NCI-H1105 (cell line): ENCODE measurements at places on chromosomes 7 and 10.
A peak's percentile ranks its signal among the peaks of the same experiment; 100 is the strongest.

- no peak for DNase-seq
These were observed 142.5 kb downstream of the RNF216 start for GRCh38 chr7:5638994-5639393.

GRCh38 chr7:79982141-79982770, 152.4 kb upstream of the GNAI1 start:
- DNase-seq, result no peak

DNA sequence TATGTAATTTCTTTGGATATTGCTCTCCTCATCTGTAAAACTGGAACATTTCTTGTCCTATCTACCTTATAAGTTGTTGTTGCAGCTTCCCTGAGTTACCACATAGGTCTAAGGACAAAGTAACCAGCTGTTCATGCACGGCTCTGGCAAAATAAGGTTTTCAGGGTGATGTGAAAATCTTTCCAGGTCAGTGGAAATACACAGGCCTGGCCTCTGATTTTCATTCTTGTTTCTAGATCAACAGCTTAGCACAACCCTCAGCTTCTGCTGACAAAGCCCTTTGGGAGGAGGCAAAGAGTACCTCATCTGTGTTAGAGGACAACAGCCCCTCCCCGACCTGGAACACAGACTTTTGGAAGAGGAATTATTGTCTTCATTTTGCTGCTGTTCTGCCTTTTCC, 117.5 kb upstream of the AGK start:
- DNase-seq, result no peak

DNA sequence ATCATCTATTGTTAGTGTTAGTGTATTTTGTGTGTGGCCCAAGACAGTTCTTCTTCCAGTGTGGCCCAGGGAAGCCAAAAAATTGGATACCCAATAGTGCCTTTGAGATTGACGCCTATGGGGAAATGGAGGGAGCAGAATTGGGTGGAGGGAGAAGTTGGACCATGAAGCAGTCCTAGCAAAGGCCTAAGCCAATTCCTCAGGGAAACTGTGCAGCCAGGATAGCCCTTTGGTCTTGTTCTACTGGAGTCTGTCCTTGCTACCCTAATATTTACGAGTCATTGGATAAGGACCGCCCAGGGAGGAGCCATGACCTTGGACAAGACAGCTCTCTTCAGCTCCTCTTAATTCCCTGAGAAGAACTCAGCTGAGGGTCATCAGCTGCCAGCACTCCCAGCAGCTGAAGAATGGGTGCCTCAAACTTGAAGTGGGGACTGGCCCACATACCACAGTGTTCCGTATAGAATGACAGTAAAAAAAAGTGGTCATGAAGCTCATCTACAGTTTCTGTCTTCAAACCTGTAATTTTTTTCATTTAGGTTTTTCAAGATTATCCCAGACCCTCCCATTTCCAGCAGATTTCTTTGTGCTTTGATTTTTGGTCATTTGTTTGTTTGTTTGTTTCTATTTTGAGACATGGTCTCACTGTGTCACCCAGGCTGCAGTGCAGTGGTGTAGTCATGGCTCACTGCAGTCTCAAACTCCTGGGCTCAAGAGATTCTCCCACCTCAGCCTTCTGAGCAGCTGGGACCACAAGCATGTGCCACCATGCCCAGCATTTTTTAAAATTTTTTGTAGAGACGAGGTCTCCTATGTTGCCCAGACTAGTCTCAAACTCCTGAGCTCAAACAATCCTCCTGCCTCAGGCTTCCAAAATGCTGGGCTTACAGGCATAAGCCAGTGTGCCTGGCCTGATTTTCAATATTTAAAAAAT, 81.2 kb downstream of the C1GALT1 start:
- no peak for DNase-seq

- no peak for DNase-seq
These were observed 19.9 kb downstream of the ATAD1 start for GRCh38 chr10:87798082-87798481.

GRCh38 chr7:15593382-15593781, 31.6 kb upstream of the AGMO start:
- no peak for DNase-seq

DNA sequence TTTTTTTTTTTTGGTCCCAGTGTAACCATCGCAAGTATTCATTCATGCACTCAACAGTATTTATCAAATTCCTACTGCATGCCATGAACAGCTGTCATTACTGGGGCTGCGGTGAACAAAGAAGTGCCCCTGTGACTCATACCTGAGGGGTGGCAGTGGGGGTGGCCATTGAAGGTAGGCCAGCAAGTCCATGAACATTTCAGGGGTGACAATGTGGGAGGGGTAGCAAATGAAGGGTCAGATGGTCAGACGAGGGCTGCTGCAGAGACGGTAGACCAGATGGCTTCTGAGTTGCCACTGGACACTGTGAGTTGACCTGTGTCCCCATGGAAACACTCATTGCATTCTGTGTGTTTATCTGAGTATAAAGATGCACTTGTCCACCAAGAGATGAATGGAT, 92.5 kb upstream of the PITRM1 start:
- no peak for DNase-seq

- no peak for DNase-seq
These were observed 97.8 kb downstream of the CHST15 start for GRCh38 chr10:123995461-123996131.

DNA sequence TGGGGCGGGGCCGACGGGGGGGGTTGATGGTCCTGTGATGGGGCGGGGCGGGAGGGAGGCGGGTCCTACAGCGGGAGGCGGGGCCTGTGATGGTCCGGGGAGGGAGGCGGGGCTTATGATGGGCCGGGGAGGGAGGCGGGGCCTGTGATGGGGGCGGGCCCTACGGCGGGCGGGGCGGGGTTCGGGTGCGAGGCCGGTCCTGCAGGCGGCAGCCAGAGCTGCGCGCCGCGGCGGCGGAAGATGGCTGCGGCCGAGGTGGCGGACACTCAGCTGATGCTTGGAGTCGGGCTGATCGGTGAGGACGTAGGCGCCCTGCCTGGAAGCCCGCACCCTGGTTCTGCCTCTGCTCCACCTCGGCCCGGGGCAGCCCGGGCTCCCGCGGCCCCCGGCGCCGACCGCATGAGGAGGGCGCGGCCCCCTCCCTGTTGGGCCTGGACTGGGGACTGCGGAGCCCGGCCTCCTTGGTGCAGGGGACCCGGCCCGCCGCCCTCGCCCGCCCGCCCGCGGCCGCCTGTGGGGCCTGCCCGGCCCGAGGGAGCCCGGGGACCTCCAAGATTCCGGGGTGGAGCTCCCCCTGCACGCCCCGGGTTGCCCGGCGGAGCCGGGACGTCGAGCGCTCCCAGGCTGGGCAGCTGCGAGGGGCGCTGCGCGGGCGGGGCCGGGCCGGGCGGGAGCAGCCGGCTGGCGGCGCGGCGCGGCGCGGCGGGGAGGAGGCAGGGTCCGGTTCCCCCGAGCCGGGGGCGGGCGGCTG, at the start of gene DENND10:
DENND10 (plus strand) TSS at position 211 of the 751 bp plus-strand sequence; CDS start at position 241, 30 bp downstream.
- DNase-seq, result no peak

DNA sequence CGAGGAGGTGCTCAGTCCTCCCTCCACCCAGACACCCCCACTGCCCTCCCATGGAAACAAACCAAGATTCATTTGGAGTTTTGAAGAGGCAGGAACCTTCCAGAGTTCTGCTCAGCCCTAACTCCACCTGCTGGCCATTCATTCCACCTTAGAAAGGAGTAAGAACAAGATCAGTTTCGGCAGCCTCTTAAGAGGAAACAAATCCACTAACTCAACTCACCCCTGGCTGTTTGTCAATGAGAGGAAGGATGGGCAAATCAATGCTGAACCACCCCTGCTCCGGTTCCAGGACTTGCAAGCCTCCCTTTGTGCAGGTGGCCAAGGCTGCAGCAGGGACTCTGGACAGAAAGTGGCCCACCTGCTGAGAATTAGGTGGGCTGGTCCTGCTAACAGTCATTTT, 26.2 kb downstream of the CCDC3 start:
- DNase-seq, result no peak

GRCh38 chr7:104836976-104837375, 177.0 kb upstream of the KMT2E start:
- no peak for DNase-seq

GRCh38 chr7:30279653-30279904, 4.8 kb upstream of the ZNRF2 start:
- no peak for DNase-seq

DNA sequence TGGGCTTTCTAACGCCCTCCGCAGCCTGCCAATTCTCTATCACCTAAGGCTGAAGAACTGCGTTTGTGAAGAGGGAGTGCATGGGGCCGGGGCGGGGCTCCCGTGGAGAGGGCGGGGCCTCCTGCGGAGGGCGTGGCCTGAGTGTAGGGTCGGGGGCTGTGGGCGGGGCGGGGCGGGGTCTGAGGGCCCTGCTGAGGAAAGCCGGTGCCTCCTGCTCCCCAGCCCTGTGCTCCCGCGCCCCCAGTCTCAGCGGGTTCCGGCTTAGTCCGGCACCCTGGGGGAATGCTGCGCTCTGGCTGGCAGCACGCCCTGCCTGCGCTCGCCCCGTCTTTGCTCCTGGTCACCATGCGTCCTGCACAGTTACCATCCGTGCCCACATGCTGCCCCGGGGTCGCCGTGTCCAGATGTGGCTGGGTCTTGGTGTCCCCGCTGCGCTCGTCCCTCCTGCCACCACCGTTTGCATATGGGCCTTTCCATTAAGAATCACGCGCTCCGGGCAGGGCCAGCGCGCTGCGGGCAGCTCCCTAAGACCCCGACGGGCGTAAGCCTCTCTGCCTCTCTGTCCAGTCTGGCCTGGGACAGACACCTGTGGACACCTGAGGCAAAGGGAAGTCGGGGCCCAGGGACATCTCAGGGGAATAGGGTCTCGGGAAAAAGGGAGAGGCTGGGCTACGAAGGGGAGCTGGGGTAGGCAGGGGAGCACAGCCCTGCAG, 144.0 kb upstream of the RET start:
- DNase-seq, result peak; percentile 39

GRCh38 chr7:68147614-68148238, 1151.1 kb downstream of the TYW1 start:
- DNase-seq, result peak; percentile 87

DNA sequence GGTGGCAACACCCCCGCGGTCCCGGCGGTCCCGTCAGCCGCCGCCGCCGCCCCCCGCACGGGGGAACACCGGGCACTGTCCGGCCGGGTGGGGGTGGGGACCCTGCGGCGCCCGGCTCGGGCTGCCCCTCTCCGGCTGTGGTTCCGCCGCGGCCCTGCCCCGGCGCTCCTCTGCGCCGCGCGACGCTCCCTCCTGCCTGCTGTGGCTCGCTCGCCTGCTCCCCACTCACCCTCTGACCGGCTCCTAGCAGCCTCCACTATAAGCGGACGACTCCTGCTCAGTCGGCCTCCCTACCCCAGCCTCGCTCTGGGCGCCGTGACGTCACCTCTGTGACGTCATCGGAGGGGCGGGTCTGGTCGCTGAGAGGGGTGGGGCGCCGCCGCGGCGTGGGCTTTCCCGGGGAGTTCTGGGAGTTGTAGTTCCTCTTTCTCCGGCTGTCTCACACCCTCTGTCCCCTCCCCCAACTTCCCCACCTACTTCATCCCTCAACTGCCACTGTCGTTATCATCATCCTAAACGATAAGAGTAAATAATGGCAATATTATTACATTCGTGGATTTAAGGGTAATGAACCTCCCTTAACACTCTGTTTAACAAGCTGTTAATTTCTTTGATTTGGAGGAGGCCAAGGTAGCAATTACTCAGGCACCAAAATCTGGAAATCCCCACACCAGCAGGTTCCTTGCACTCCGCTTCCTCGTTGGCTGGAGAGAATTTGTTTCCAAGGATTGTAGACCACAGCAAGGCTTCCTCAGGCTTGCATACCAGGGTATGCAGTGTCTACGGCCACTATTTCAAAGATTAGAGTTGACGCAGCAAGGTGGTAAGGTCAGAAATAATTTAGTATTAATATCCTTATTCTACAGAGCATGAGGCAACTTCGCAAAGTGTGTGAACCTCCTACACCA, at the start of gene UBE2H:
UBE2H (minus strand) TSS at position 308 of the 908 bp plus-strand sequence. CDS start 405 bp downstream, outside the sequence.
- peak; percentile 80 for DNase-seq

DNA sequence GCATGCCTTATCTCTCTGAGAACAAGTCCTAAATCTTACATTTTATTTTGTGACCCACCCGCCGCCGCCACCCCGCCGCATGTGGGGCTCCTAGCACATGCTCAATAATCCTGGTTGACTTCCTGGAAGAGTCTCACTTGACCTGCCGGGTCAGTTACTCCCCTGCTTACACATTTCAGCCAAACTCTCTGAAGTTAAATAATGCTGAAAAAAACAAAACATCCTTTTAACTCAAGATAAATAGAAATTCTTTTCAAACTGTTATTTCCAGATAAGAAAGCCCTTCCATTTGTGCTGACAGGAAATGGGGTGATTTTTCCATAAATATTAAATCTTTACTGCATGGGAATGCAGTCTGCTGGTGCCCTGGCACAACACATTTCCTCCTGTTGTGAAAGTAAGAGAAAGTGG, 123.5 kb downstream of the ABLIM1 start:
- no peak for DNase-seq

DNA sequence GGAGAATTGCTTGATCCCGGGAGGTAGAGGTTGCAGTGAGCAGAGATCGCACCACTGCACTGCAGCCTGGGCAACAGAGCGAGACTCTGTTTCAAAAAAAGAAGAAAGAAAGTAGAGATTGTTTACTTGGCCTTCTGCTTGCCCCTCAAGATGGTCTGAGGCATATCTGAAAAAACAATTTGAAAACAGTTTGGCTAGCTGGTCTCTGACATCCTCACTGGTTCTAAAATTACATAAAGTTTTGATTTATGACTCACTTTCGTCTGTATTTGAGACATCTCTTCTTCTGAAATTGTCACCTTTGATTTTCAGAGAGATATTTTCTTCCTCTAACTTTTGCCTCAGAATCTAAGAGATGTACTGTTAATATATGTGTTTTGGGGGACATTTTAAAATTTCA, 49.6 kb upstream of the HELLS start:
- no peak for DNase-seq

- no peak for DNase-seq
These were observed 46.2 kb downstream of the MINDY4 start for GRCh38 chr7:30817371-30817767.

DNA sequence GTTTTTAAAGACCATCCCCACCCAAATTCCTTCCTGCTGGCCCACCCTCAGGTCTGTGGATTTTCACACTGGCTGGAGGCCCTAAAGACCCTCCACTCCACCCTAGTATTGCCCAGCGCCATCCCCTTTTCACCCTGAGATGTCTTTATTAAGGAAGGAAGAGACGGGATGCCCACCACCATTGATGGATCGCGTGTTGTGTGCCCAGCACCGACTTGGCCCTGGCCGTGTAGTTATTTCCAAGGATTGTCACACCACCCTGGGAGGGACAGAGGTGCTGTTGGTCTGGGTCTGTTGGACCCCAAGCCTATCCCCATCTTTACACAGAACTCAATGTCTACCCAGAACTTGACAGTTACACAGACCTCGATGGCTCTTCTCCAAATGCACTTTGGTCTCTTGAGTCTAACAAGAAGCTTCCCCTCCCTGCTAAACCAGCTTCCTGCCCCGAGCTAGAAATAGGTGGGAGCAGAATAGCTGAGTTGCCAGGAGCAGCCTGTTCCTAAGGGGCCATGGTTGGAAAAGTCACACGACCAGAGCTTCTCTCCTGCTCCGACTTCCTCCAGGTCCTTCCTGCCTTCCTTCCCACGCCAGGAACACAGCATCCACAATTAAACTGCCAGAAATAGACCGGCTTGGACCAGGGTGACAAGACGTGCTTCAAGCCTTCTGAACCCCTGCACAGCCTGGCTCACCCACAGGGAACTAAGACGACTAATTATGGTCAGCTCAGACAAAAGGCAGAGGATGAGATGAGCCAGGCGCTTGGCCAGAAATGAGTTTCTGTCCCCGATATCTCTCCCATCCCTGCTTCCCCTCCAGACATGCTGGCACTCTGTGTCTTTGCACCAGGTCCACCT, 139.5 kb upstream of the CHST15 start:
- no peak for DNase-seq

- no peak for DNase-seq
These were observed 52.5 kb downstream of the WNT2 start for GRCh38 chr7:117270371-117270770.

GRCh38 chr7:117470777-117471176, 9.0 kb upstream of the CFTR start:
- peak; percentile 37 for DNase-seq
